Endodermal cell (in vitro differentiated cells): ENCODE measurements at places on chromosomes 7 and 10.

DNA sequence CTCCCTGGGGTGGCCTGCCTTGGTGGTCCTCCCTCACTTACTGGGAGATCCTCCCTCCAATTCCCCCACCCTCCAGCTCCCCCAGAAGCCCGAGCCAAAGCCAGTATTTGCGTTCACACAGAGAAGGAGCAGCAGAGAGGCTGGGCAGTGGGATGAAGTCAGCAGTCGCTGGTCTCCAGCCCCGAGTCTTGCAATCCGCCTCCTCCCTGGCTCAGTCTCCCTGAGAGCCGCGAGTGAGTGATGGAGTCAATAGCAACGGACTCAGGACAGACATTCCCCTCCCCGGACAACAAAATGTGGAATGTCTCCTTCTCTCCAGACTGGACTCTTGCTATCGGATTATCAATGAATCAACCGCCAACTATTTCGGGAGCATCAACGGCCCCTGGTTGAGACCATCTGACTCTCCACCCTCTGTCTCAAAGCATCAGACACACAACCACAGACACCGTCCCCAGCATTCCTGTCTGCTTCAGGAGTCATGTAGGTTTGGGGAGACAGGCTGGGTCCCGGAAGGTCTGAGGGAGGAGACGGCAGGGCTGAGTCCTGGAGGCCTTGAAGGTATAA, 178.4 kb downstream of the SH3PXD2A start:
- no peak for DNase-seq

DNA sequence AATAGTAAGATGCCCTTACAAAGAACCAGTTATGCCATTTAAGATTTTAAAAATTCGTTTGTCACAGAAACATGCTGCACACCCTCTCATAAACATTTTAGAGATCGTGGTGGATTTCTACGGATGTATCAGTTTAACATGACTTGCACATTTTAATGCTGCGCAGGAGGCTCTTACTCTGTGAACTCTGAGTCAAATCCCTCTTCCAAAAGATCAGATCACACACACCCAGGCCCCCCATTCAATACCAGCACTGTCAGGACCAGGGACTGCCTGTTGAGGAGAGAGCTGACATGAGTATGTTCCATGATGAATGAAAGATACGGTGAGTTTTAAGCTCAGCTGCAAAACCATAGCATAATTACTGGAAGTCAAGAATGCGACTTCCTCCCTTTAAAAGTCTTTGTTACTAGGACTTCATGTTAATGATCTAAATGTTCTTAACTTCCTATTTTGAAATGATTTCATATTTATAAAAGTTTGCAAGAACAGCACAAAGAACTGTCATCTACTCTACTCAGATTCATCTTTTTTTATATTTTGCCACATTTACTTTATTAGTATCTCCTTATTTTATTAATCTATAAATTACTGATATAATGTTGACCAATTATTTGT, 500.2 kb downstream of the GLRX3 start:
- peak; percentile 23 for DNase-seq

GRCh38 chr10:43395571-43396060, 13.4 kb downstream of the HNRNPF start:
- no peak for DNase-seq

DNA sequence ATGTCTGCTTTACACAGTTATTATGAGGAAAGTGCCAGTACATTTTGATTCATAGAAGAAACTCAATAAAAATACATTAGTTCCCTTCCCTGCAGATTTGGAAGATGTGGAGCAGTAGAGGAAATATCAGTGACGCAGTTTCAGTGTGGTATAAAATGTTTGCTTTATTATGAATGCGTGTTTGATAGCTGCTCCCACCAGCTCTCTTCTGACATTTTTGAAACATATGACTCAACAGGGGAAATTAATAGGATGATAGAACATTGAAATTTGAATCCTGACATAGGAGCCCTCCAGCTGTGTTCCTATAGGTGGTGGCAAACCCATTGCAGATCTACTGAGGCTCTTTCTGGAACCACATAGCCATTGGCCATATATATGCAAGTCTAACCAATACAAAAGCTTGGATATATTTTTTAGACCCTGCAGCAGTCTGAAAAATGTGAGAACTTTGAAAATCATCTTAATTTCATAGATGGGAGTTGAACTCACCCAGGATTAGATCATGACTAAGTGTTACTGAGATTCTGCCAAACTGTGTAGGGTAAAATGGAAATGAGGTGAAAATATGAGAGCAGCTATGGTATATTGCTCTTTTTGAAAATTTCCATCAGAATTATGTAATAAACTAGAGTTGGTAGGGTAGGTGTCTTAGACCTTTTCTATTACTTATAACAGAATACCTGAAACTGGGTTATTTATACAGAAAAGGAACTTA, 47.8 kb downstream of the BZW2 start:
- no peak for DNase-seq

DNA sequence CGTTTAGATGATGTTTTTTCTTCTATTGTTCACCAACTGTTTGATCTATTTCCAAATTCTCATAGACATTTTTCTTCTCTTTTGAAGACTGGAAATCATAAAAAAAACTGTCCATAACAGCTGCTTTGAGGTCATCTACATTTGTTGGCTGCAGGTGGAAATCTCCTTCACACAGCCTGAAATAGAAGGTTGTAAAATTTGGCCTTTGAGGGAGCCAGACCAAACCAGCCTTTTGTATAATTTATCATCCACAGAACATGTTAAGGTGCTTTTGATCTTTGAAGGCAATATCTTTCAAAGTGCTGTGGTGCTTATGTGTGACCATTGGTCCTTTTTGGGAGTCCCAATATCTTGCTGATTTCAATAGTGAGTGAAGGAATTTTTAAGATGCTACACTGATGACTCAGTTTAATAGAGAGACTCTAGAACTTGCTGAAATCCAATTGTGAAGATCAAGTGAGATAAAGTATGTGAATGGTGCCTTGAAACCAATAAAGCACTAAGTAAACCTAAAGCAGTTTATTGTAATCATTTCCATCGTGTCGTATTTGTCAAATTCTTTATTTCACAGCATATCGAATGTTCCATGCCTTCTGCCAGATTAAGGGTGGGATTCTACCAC, 5.4 kb downstream of the FERD3L start:
- DNase-seq, result no peak

DNA sequence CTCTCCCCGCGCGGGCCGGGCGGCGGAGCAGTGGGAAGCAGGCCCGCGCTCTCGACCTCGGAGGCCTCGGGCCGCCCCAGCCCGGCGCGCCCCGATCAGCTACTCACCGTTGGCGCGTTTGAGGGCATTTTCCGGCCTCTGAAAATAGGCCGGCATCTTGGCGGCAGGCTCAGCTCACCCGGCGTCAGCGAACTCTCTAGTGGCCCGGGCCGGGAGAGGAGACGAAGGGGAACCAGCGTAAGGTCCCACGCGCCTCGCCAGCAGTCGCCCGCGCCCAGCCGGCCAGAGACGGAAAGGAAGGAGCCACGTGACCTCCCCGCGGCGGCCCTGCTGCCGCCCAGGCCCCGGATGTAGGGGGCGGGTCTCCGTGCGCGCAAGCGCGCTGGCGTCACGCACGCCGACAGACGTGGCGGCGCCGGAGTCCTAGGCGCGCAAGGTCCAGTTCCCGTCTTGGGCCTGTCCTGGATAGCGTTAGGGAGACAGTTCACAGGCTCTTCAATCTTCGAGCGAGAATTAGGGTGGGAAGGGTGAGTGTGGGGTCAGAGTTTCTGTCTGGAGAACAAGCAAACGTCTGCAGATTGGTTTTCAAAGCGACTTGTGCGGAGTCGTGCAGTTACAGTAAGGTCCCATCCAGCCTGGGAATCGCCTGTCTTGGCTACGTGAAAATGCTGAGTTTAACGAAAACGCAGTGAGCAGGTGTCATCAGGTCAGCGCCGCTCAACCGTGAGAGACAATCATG, at the start of gene EIF3A:
EIF3A (minus strand) TSS at position 297 of the 739 bp plus-strand sequence; CDS start at position 156, 141 bp downstream.
- peak; percentile 96 for DNase-seq
